ENCODE measurements at places on chromosomes 3 and 15. TPM values are rescaled to one million over a fixed set of nuclear protein-coding genes. Genes with fewer than 3 reads are reported as not detected.

ARHGAP11A gene
- total RNA-seq, result 155 TPM

ITGA11 gene
- 0.39 TPM for total RNA-seq

CEP152 gene
- 39.6 TPM for total RNA-seq

IGF2BP2 gene
- 0.32 TPM for total RNA-seq

CSTA gene
- total RNA-seq, result not detected

EIF4E3 gene
- 56.5 TPM for total RNA-seq

CLDN18 gene
- total RNA-seq, result not detected

TRIM42 gene
- not detected for total RNA-seq

CIDEC gene
- total RNA-seq, result not detected

SCG5 gene
- 2.8 TPM for total RNA-seq

FANCD2OS gene
- not detected for total RNA-seq

- no peak overlapping the region for H3K27ac ChIP-seq
- no peak for DNase-seq
- H3K4me1 ChIP-seq, result no peaks in the 10 kb centered on the region
- H3K27me3 ChIP-seq, result peaks cover 5% of the 10 kb centered on the region
- H3K36me3 ChIP-seq, result no peaks in the 10 kb centered on the region
These were observed 87.3 kb downstream of the SMAD6 start for GRCh38 chr15:66789029-66790025.

DNA sequence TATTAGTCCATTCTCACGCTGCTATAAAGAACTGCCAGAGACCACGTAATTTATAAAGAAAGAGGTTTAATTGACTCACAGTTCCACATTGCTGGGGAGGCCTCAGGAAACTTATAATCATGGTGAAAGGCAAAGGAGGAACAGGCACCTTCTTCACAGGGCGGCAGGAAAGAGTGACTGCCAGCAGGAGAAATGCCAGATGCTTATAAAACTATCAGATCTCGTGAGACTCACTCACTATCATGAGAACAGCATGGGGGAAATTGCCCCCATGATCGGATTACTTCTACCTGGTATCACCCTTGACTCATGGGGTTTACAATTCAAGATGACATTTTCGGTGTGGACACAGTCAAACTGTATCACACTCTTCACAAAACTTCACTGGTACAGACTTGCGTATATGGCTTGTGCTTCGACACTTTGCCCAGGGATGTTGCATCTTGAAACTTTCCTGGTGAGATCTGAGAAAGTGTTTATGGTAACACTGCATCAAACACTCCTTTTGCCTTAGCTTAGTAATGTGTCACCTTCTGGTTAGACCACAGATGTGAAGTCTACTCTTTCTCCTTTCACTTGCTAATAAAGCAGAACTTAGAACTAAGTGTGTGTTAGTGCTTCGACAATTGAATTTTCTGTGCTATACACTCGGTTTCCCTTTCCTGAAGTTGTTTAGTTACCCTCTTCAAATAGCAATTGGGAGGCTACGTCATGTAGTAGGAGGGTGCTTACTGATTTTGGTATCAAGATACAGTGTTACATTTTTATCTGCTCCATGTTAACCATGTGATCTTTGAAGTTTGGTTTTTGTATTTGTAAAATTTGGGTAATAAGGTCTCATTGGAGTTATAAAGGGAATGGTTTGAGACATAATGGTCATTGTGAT, 185.7 kb downstream of the LPP start:
- H3K4me1 ChIP-seq, result peaks cover 32% of the 10 kb centered on the region
- peak; percentile 49 for DNase-seq
- H3K27ac ChIP-seq, result peak overlapping the region; percentile 82
- peak overlapping the region; percentile 56 for H3K4me3 ChIP-seq
- H3K36me3 ChIP-seq, result peaks cover 43% of the 10 kb centered on the region

- H3K36me3 ChIP-seq, result no peaks in the 10 kb centered on the region
- H3K4me1 ChIP-seq, result no peaks in the 10 kb centered on the region
- no peak overlapping the region for H3K27ac ChIP-seq
- DNase-seq, result no peak
These were observed 238.0 kb downstream of the MEX3B start for GRCh38 chr15:81807806-81808205.

DNA sequence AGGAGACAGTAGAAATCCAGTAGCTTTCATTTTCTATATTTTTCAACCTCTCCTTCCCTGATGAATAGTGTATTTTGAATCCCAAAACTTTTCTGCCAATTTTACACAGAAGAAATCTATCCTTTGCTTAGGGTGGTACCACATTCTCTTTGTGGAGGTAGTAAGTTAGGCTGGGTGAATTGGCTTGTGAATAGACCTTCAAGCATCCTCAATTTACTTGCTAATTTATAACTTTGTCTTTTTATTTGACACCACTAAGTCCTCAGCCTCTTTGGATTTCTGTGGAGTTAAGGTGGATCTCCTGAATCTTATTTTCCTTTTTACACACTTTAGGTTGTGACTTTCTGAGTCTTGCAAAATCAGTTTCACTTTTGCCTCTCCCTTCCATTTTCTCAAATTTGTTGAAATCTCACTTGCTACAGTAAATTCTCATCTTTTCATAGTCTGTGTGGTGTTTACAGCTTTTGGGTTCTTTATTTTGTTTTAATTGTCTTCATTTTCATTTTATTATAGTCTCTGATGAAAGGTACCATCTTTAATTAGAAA, 5.7 kb upstream of the PLSCR1 start:
- peak overlapping the region; percentile 73 for H3K4me3 ChIP-seq
- DNase-seq, result no peak
- H3K4me1 ChIP-seq, result peaks cover 84% of the 10 kb centered on the region
- H3K27me3 ChIP-seq, result no peaks in the 10 kb centered on the region
- H3K36me3 ChIP-seq, result no peaks in the 10 kb centered on the region

DNA sequence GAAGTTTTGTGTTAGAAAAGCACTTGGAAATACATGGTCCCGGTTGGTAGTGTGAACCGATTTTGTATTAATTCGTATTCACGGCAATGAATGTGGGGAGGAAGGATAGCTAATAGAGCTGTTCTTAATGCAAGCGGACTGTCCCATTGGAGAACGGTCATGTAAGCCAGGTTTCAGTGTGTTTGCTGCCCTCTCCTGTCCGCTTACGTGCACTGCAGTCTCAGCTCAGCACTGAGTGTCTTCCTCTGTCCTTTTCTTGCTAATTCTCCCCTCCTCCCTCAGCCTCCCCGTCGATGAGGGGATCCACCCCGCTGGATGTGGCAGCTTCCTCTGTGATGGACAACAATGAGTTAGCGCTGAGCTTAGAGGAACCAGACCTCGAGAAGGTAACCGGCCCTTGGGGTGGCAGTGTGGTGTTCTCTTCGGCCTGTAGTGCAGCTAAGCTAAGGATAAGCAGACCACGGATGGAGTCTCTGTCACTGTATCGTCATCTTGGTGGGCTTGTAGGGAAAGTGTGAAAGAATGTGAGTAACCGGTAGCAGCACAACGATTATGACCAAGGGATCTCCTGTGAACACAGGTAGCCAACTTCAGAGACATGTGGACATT, 267.5 kb upstream of the CHRM5 start:
- no peaks in the 10 kb centered on the region for H3K4me1 ChIP-seq
- H3K27ac ChIP-seq, result no peak overlapping the region
- H3K27me3 ChIP-seq, result no peaks in the 10 kb centered on the region
- DNase-seq, result peak; percentile 65
- no peaks in the 10 kb centered on the region for H3K36me3 ChIP-seq

- no peaks in the 10 kb centered on the region for H3K27me3 ChIP-seq
- H3K4me1 ChIP-seq, result no peaks in the 10 kb centered on the region
- H3K36me3 ChIP-seq, result no peaks in the 10 kb centered on the region
- no peak overlapping the region for H3K4me3 ChIP-seq
These were observed 210.6 kb downstream of the ARPP21 start for GRCh38 chr3:35849963-35850362.

DNA sequence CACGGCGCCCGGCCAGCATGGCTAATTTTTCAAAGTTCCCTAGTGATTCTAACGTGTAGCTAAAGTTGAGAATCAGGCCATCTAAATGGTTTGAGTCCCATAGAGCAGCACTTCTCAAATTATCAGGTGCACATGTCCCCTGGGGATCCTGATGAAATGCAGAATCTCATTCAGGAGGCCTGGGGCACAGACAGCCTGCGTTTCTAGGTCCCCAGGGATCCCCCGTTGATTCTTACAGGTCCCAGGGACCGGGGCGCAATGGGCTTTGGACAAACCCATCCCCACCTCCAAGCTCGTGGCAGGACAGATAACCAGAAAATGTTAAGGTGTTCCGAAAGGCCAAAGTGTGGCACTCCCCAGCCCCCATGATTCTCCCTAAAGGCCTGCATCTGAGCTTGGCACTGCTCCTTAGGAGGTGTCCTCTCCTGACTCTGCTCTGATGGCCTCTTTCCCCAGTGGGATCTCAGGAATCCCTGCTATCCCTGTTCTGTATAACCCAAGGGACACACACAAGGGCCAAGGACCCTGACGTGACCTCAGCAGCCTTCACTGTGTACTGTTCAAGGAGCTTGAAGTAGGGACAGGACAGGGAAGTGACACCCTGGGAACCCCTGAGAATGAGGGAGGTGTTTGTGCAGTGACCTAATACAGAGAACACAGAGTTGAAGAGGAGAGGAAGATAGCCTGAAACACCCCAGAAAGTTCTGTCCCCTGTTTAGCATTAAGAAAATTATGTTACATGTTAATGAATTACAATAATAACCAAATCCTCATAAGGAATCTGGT, 8.0 kb downstream of the LRRK1 start:
- no peak overlapping the region for H3K27ac ChIP-seq
- H3K27me3 ChIP-seq, result peaks cover 12% of the 10 kb centered on the region
- no peak for DNase-seq
- no peaks in the 10 kb centered on the region for H3K36me3 ChIP-seq
- no peak overlapping the region for H3K4me3 ChIP-seq

- H3K4me1 ChIP-seq, result no peaks in the 10 kb centered on the region
- no peak overlapping the region for H3K4me3 ChIP-seq
These were observed 110.5 kb upstream of the ADAMTS9 start for GRCh38 chr3:64798316-64798715.

DNA sequence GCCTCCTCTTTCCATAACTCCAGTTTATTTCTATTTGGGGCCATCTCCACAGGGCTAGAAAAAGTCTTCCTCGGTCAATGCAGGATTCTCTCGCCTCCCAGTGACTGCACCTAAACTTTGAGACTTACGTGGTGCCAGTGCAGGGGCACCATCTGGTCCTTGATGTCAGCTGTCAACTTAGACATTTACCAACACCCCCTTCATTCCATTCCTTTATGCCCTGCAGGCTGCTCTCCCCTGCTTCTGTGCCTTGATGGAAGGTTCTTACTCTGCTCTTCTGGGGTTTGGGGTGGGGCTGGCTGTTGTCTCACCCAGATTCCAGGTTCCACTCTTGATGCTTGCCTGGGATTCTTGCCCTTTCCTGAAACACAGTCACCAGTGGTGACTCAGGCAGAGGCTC, 101.8 kb downstream of the ST8SIA2 start:
- no peaks in the 10 kb centered on the region for H3K4me1 ChIP-seq
- DNase-seq, result no peak
- no peak overlapping the region for H3K27ac ChIP-seq
- H3K27me3 ChIP-seq, result peaks cover 2% of the 10 kb centered on the region

GRCh38 chr3:181955566-181955965, 243.8 kb downstream of the SOX2 start:
- no peak overlapping the region for H3K27ac ChIP-seq
- H3K4me3 ChIP-seq, result no peak overlapping the region
- no peak for DNase-seq
- no peaks in the 10 kb centered on the region for H3K27me3 ChIP-seq
- H3K4me1 ChIP-seq, result no peaks in the 10 kb centered on the region

DNA sequence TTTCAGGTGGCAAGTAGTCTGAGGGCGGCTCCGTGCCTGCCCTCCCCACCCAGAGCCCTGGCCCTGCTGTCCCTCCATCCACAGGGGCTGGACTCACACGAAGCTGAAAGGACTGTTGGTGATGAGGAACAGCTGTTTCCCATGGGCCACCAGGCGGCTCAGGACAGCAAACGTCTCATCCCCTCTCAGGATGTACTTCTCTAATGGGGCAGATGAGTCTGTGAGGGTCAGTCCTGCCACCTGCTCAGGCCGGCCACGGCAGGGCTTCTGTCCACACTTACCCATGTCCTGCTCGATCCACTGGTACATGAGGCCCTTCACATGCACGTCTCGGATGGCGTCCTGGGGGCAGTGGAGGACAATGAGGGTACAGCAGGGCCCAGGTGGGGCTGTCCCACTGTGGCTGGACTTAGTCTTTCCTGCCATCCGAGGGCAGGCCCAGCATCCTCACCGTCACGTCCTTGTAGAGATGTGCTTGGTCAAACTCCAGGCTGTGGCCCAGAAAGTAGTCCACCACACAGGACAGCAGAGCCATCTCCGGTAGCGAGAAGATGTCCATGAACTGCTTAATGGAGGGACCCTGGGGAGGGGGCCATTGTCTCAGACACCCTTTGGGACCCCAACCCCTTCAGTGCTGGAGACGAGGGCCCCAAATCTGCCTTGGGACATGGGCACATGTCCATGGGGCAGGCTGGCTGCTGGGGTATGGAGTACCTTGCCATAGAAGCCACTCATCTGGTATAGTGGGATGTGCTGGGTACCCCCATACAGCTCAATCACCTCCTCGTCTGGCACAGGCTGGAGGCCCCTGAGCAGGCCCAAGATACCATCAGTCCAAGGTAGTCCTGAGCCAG, 5.7 kb downstream of the NT5DC2 start:
- peaks cover 18% of the 10 kb centered on the region for H3K36me3 ChIP-seq
- H3K27me3 ChIP-seq, result no peaks in the 10 kb centered on the region
- H3K4me3 ChIP-seq, result no peak overlapping the region
- H3K4me1 ChIP-seq, result peaks cover 11% of the 10 kb centered on the region

GRCh38 chr15:77507911-77508310, 87.2 kb downstream of the HMG20A start:
- H3K27ac ChIP-seq, result no peak overlapping the region
- H3K27me3 ChIP-seq, result no peaks in the 10 kb centered on the region
- no peak for DNase-seq
- H3K4me3 ChIP-seq, result no peak overlapping the region

DNA sequence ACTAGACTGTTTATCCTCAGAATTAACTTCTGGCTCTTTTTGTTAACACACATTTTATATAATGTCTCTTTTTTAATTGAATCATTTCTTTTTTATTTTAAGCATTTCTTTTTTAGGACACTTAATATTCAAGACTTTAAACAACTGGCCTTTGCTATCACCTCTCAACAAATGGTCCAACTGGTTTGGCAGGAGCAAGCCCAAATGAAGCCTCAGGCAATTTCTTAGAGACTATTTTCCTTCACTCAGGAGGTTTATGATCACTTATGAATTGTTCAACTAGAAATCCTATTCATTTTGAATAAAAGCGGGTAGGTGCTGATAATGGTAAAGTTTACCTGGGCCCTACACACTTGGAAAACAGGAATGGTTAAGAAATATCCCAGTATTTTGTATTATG, 705.6 kb upstream of the GBE1 start:
- H3K4me1 ChIP-seq, result no peaks in the 10 kb centered on the region
- H3K4me3 ChIP-seq, result no peak overlapping the region
- no peak for DNase-seq
- no peak overlapping the region for H3K27ac ChIP-seq
- no peaks in the 10 kb centered on the region for H3K36me3 ChIP-seq
- no peaks in the 10 kb centered on the region for H3K27me3 ChIP-seq

DNA sequence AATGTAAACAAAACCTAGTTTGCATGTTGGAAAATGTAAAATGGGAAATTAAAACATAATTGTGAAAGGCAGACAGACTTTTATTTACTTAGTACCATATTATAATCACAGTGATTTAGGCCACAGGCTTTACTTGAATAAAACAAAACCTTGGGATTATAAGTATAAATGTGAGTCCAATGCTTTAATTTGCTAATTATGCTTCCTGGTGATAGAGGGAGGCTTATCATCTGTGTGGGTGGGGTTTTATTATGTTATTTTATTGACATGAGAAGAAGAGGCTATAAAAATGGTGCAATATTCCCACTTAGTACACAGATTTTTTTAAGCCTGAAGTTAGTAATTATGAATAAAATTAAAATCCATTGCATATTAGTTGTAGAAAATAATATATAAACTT, 248.3 kb upstream of the TBL1XR1 start:
- no peak overlapping the region for H3K4me3 ChIP-seq
- H3K4me1 ChIP-seq, result peaks cover 15% of the 10 kb centered on the region
- no peak overlapping the region for H3K27ac ChIP-seq
- H3K27me3 ChIP-seq, result no peaks in the 10 kb centered on the region
- H3K36me3 ChIP-seq, result no peaks in the 10 kb centered on the region
- DNase-seq, result no peak

Data from activated CD8-positive, alpha-beta T cell treated with anti-CD3 and anti-CD28 coated beads, Interleukin-2, amount 10 ng/mL, durations not matched to agents 7 days and 5 days (primary cell).